ENCODE measurements at places on chromosomes 11 and 22.

DNA sequence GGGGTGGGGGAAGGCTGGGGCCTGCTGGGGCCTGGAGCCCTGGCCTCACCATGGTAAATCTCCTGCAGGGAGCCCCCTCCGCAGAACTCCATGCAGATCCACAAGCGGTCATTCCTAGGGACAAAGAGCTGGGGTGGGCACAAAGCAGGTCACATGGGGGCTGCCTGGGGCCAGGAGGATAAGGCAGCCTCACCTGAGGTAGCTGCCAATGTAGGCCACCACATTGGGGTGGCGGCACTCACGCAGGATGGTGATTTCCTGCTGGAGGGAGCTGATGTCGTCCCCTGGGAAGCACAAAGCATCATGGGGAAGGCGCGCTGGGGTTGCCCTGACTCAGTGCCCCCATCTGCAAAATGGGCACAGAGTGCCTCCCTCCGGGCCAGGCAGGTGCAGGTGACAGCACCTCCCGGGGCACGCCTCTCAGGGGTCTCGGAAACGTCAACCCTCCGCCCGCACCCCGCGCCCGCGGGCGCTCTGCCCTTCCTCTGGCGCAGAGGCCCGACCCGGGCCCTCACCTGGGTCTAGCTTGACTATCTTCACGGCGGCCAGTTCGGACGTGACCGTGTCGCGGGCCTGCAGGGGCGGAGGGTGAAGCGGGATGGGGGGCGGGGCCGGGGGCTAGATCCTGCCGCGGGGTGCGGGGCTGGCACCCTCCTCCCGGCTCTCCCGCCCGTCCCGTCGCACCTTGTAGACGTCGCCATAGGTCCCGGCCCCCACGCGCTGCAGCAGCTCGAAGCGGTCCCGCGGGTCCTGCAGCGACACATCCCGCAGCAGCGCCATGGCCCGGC lies 450 bp downstream of the MAP4K2 start:
- no peak for DNase-seq

- DNase-seq, result no peak
Observed at GRCh38 chr11:62588966-62589637, 2.2 kb downstream of the TUT1 start.

GRCh38 chr22:23361676-23362075 lies 181.4 kb downstream of the BCR start:
- no peak for DNase-seq

GRCh38 chr11:96715208-96715607 lies 325.4 kb downstream of the JRKL start:
- DNase-seq, result no peak
